Right hindlimb (tissue), 1 donor: ENCODE measurements at places on chromosomes 5 and 9.

GRCh38 chr5:58294598-58295305 lies 165.1 kb downstream of the PLK2 start:
- no peak for DNase-seq

DNA sequence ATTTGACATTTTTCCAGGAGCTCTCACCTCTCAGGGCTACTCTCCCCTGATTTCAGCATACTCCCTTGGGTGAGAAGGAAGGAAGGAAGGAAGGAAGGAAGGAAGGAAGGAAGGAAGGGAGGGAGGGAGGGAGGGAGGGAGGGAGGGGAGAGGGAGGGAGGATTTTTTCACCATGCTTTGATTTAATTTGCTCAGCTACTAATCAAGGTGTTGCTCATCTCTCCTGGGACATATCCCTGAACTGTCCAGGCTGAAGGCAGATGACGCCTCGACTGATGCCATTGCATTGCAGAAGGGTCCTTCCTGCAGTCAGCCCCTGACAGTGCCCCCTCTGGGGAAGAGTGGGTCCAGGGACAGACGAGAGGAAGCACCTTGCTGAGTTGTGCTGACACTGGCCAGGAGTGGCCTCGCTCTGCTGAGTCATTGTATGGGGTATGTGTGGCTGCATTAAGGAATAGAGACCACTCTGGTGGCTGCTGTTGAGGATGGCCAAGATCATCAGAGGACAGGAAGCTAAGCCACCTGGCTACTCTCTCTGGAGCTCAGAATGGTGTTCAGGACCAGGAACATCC lies 43.6 kb upstream of the CRB2 start:
- DNase-seq = no peak

- DNase-seq = no peak
These were observed 42.4 kb upstream of the MACIR start for GRCh38 chr5:103216137-103216536.

DNA sequence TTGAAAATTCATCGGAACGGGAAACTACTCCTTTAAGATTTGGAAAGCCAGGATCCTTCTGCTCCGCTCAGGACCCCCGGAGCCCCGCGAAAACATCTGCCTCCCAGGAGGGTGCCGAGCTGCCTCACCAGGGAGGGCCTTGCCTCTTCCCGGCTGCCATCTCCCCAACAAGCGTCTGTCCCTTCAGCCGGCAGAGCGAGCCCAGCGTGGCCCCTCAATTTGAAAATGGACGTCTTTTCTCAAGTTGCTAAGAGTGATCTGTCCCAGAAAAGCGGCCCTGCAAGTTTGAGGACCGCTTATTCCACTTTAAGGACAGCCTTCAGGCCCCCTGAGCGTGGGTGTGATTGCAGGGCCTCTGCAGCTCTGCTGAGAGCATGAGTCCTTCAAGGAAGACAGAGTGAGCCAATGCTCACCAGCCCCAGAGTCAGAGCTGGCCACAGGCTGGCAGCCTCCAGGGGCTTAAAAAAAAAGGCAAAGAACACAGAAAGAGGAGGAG lies 101.3 kb downstream of the PHF2 start:
- peak; percentile 8 for DNase-seq

DNA sequence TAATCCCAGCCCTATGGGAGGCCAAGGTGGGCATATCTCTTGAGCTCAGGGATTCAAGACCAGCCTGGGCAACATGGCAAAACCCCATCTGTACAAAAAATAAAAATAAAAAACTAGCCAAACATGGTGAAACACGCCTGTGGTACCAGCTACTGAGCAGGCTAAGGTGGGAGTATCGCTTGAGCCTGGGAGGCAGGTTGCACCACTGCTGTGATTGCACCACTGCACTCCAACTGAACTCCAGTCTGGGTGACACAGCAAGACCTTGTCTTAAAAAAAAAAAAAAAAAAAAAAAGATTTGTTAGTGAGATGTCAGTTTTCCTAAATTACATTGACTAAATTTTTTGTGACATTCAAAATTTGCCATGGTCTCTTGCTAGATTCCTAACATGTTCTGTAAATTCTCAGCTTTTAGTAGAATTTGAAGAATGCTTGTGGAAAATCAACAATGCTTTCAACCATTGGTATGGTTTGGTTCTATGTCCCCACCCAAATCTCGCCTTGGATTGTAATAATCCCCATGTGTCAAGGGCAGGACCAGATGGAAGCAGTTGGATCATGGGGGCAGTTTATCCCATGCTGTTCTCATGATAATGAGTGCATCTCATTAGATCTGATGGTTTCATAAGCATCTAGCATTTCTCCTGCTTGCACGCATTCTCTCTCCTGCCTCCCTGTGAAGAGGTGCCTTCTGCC lies 236.1 kb downstream of the ARRDC3 start:
- no peak for DNase-seq

DNA sequence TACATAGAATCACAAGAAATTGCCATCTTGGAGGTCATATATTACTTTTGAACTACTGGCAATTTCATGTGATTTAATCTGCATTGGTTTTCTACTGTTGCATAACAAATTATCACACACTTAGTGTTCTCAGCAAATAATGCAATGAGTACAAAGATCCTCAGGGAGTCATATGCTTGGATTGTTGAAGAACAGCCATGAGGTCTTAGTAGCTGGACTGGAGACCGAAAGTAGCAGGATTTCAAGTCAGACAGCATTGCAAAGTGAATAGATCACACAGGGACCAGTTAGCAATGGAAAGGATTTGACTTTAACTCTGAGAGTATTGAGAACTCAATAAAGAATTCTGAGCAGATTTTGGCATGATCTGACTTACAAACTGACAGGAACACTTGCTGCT lies 32.2 kb upstream of the FRMD3 start:
- DNase-seq = no peak

DNA sequence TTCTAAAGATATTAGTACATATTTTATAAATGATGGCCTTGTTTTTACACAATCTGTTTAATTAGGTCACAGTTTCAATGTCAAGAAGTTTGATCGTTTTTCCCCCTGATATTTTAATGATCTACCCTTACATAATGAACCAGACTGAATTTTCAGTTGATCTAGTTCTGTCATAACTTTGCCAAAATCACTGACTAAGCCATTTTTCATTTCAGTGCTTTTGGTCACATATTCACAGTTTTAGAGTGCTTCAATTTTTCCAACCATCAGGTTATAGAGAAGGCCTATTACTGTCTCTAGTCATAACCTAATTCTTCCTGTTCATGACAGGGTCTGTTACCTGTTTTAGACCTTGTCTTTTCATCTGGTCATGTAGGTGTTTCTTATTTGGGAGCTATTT lies 577.9 kb upstream of the PTPRD start:
- DNase-seq = no peak

DNA sequence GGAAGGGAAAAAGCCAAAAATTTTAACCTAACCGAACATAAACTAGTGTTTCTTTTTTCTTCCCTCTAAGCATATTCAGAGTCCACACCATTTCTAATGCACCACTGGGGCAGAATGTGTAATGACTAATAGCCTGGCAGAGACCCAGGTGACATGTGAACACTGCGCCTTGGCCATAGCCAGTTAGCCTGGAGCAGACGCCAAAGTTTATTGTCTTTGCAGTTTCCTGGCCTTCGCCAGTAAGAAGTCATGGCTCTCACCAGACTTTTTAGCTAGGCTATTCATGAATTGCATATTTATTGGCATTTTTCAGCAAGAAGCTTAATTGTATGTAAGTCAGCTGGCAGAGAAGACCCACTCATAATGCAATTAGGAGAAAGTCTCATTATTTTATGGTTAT lies 182.8 kb upstream of the SLC27A6 start:
- peak; percentile 77 for DNase-seq

DNA sequence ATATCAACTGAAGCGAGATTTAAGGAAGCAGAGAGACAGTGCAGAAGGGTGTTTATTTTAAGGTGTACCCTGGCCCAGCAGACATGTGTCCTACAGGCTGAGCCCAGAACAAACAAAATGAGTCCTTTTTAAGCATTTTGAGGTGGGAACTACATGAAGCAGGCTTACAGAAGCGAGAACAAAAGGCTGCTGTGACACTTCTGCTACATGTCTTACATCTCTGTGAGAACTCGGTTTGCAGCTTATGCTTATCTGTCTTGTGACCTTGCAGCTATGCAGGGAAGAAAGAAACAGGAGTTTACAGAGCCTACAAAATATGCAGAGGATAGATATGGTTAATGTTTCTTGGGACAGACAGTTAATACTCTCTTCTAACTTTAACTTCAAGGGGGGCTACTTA lies 295.9 kb downstream of the CEMIP2 start:
- DNase-seq = no peak

DNA sequence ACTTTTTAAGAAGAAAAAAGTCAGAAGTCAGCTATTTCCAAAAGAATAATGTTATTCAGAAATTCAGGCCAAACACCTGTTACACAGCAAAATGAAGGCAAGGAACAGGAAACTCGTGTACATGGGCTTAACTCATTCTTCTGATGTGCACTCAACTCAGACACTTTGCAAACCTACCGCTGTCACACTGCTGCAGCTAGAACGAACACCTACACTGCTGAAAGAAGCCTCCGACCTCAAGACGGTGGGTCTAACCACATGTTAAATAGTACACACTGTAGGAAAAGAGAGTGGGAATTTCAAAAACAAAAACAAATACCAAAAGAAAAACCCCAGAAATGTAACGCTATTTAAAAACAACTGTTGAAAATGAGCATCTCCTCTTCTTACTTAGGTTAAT lies 384.5 kb downstream of the IRX1 start:
- no peak for DNase-seq

GRCh38 chr5:53472279-53472678 lies 8.2 kb upstream of the FST start:
- no peak for DNase-seq

GRCh38 chr5:136638084-136638483 lies 272.7 kb upstream of the TRPC7 start:
- no peak for DNase-seq

DNA sequence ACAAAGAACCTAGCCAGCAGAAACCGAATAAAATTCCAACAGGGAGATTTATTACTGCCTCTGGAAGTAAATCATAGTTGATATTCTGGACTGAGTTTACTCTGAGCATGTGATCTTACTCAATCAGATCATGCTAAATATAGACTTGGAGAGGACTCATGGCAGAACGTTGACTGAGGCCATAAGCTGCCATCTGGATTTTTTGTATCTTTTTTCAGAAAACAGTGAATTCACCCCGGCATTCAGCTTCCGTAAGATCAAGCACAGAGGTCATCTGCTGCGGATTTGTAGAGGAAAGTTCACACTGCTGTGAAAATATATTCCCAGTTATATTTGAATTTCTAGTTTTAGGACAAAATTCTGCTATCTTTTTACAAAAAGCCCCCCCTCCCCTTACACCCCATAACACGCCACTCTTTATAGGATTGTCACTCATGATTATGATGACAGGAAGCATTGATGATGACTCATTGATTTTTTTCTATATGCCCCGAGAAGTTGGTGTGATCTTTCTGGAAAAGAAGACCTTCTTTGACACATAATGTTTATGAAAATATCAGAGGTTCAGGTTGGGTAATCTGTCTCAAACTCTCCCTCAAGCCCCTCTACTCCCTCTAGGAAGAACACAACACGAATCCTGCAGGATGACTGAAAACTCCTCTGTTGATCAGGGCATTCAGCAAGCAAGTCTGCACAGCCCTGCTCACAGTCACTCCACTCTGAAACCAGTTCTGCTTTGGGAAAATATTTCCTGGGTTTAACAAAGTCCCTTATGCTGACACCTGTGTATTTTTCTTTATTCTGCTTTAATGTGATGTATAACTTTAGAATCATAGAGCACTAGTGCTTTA lies 70.8 kb downstream of the NXNL2 start:
- DNase-seq = no peak

DNA sequence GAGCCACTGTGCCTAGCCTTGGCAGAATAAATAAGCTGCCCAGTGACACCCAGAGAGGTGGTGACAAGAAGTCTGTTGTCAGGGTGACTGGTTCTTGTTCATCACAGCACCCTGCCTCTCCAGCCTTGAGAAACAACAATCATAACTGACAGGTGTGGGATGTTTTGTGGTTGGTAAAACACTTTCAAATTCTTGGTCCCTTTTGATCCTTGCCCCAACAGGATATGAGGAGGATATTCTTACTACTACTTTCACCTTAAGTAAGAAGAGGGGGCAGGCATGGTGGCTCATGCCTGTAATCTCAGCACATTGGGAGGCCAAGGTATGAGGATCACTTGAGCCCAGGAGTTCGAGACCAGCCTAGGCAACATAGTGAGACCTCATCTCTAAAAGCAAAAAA lies 14.2 kb upstream of the FRRS1L start:
- no peak for DNase-seq

- DNase-seq = peak; percentile 86
These were observed 92.1 kb downstream of the LMNB1 start for GRCh38 chr5:126869005-126869451.

DNA sequence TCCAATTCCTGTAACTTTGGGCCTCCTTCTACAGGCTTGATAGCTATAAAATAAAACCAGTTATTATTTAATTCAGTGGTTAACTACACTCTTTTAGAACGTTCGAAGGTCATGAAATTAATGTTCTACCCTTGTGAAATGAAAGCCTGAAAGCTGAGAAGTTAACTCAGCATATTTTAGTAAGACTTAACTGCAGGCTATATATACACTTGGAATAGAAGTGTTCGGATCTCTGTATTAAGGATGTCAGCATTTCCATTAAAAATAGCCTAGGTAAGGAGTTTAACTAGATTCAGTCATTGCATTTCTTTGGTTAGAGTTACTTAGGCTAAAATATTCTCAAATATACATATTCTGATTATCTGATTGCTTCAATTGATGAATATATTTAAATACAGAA lies 229.2 kb downstream of the MRPS30 start:
- no peak for DNase-seq

GRCh38 chr9:125375820-125376219 lies 114.2 kb downstream of the GAPVD1 start:
- no peak for DNase-seq

DNA sequence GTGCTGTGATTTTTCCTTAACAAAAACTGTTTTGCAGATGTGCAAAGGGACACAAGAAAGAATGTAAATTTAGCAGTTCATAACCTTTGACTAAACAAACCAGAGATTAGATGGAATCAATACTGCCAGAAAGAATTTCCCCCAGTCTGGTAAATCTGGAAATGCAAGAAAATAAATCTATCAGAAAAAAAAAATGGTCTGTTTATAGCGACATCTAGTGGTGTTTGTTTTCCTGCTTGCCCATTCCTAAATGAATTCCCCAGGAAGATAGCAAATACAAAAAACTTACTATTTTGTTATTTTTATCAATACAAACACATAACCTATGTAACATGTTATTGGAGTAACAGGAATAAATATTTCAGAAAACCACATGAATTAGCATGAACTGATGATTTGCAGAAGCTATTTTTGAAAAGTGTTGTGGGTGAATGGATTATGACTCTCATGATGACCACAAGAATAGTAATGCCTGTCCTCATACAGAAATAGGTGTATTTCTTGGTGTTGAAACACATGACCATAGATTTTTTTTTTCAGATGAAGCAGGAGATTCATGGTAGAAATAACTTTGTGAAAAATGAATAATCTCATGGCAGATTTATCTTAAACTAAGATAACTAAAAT lies 1703.8 kb downstream of the MAT2B start:
- no peak for DNase-seq

DNA sequence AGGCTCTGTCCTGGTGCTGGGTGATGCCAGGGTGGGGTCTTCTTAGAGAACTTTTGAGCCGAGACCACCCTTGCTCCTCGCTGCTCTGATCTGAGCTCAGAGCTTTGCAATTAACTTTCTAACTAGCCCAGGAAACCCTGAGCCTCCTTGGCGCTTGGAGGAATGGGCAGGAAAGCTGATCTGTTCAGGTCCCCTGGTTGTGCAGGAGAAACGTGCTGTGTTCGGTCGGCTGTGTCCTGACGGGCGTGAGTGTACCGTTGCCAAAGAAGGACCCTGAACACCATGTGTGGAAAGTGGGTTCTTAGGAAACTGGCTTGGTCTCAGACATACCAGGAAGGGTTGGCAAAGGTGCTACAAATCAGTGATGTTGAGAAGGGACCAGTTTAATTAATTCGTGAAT lies 1.8 kb downstream of the TCF7 start:
- DNase-seq = no peak
